ENCODE measurements at places on chromosomes 7 and 10.

GRCh38 chr10:55232553-55232952, 431.5 kb upstream of the PCDH15 start:
- DNase-seq = no peak

DNA sequence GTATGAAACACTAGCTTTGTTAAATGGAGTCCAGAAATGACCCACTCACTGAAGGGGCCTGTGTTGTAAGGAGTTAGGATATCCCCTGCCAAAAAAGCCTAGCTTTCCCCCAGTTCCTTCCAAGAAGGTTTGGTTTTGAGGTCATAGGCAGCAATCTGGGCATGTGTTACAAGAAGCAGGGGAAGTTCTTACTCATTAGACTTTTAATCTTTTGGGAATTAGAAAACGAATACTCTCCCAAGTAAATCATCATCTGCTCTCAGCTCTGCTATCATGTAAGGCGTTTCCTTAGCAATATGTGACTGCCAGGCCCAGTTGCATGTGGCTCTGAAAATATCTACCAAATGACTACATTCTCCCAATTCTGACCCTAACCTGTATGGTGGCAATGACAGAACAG, 3.7 kb downstream of the NOD1 start:
- DNase-seq = no peak

- no peak for DNase-seq
Measured at GRCh38 chr7:77866786-77867536, 68.4 kb downstream of the PHTF2 start.

- no peak for DNase-seq
Measured at GRCh38 chr10:129583831-129584230, 116.8 kb downstream of the MGMT start.

GRCh38 chr10:29586509-29586908, 48.3 kb downstream of the SVIL start:
- DNase-seq = no peak
